ENCODE measurements at places on chromosomes 12 and 14.

DNA sequence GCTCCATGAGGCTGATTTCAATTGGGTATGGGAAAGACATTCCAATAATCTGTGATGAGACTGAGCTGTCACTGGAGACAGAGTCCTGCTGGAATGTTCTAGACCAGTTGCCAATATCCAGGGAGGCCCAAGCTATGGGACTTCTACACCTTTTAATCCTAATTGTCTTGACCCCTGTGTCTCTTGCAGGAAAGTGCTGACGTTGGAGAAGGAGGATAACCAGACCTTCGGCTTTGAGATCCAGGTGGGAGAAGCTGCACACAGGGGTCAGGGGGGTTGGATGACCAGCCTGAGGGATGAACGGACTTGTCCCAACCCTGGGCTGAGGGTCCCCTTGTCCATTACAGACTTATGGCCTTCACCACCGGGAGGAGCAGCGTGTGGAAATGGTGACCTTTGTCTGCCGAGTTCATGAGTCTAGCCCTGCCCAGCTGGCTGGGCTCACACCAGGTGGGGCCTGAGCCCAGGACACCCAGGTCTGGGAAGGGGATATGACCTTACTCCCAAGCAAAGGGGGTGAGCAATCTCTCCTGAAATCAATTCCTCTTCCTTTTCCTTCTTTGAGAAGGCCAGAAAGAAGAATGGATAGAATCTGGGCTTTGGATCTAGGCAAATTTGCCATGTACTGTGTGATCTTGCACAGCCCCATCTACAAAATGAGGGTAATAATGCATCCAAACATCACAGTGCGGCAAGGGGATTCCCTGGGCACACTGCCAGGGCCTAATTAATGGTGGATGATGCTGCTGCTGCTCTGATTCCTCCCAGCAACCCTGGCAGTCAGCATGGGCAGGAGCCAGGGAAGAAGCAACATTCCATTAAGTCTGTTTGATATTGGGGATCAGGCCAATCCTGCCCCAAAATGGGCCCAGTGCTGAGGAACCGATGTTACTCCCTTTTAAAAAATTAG, 4.2 kb downstream of the TAMALIN start:
- no peak for DNase-seq

DNA sequence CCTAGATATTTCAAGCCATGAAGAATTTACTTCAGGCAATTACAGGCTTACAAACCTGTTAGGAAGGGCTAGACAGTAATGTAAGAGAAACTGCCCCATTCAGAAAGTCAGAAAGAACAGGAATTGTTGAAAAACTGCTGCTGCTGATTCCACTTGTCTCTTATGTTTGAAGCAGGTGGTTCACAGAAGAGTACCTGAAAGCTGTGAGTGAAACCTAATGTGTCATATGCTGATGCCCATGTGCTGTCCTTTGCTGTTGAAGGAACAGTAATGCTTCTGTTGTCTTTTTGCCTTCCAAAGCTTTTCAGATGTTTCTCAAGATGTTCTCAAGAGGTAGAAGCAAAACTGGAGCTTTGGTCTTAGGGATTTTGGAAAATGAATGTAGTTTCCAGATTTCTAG, 39.0 kb downstream of the MNAT1 start:
- DNase-seq = no peak

DNA sequence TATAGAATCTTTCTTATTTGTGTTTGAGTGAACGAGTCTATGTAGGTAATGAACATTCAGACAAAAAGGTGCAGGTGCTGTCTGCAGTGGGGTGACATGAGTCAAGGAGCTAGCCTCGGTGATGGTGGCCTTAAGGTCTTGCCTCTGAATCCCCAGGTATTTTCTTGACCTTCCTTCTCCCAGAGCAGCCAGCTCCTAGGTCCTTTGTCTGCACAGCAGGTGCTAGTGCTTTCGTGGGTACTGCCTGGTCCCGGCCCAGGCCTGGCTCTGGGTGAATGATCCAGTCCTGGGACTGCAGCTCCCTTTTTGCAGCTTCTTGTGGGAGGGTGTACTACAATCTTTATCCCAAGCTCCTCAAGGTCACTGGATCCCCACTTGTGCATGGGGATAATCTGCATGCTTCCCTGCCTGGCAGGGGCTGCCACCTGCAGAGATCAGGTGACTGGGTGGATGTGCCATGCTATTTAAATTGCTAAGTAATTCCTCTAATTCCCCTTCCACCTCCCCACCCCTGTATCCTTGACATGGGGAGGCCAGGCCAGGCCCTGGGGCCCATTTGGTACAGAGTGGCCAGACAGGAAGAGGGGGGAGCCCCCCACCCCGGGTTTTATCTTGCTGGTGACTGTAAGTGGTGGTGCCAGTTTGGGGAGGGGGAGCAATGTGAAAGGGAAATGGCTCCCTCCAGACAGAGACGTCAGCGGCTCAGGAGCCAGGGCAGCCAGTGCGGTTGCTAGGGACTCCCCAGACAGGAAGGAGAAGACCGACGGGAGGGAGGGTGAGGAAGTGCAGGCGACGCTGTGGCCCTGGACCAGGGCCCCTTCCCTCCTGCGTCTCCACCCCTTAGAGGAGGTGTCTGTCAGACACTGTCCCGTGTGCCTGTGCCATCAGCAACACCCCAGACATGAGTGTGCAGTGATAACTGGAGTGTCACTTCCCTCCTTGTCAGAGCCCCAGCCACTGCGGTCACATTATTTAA, 6.7 kb downstream of the VASH1 start:
- peak; percentile 98 for DNase-seq

DNA sequence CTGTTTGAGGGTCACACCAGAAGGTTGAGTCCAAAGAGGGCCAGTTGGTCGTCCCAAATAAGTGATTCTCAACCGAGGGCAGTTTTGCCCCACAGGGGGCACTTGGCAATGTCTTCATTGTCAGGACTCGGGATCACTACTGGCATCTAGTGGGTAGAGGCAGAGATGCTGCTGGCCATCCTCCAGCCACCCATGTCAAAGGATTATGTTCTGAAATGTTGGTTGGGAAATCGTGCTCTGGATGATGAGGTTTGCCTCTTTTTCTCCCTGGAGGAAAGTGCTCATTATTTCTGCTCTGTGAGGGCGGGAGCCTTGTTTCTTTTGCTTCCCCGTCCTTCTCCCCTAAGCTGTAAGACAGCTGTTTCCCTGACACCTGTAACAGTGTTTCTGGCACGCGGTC, 3.6 kb downstream of the ZNF839 start:
- DNase-seq = peak; percentile 8

DNA sequence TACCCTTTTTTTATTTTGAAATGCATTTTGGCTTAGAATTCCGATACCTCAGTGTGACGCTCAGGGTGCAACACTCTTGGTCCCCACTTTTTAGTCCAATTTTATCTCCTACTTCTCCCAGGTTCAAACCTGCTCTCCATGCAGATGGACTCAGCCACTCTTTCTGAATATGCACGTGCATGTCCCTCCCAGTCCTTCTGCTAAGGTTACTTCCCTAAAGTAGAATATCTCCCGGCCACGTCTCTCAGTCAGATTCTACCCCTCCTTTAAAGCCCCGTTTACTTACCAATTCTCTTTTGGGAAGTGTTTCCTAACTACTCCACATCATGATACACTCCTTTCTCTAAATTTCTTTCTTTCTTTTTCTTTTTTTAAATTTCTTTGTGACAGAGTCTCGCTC, 15.5 kb upstream of the PARP11 start:
- peak; percentile 47 for DNase-seq

GRCh38 chr12:27762757-27763156, 17.3 kb upstream of the KLHL42 start:
- no peak for DNase-seq

GRCh38 chr12:123908884-123909725, 63.5 kb downstream of the CCDC92 start:
- no peak for DNase-seq

GRCh38 chr12:115583591-115583990, 693.9 kb downstream of the MED13L start:
- DNase-seq = no peak

DNA sequence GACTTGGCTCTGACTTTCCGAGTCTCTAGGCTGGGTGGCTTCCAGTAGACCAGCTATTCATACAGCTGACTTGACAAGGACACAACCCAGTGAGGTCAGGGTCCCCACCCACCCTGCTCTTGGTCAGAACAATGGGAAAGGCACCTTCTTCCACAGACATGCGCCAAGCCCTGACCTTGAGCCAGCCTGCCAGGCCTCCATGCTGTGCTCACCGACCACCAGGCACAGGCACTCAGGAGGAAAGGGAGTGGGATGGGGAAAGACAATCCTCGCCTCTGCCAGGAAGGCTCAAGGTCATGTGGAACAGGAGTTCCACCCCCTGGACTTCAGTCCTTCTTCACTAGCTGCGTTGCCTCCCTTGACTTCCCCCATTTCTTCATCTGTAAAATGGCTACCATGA, 31.4 kb downstream of the GALNT16 start:
- no peak for DNase-seq

DNA sequence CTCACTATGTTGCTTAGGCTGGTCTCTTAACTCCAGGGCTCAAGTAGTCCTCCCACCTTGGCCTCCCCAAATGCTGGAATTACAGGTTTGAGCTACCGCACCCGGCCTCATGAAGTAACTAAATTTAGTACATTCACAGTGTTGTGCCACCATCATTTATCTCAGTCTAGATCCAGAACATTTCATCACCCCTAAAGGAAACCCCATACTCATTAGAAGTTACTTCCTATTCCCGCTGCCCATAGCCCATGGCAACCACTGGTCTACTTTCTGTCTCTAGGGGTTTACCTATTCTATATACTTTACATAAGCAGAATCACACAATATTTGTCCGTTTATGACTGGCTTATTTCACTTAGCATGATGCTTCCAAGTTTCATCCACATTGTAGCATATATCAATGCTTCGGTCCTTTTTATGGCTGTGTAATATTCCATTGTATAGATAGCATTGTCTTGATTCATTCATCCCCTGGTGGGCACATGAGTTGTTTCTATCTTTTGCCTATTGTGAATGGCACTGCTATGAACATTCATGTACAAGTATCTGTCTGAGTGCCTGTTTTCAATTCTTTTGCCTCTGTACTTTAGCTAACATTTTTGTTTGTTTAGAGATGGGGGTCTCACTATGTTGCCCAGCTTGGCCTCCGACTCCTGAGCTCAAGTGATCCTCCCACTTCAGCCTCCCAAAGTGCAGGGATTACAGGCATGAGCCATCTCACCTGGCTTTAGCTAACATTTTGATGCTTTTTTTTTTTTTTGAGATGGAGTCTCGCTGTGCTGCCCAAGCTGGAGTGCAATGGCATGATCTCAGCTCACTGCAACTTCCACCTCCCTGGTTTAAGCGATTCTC, 10.2 kb upstream of the SH2B3 start:
- DNase-seq = no peak

GRCh38 chr12:10829994-10830393, 3.8 kb upstream of the TAS2R10 start:
- no peak for DNase-seq

DNA sequence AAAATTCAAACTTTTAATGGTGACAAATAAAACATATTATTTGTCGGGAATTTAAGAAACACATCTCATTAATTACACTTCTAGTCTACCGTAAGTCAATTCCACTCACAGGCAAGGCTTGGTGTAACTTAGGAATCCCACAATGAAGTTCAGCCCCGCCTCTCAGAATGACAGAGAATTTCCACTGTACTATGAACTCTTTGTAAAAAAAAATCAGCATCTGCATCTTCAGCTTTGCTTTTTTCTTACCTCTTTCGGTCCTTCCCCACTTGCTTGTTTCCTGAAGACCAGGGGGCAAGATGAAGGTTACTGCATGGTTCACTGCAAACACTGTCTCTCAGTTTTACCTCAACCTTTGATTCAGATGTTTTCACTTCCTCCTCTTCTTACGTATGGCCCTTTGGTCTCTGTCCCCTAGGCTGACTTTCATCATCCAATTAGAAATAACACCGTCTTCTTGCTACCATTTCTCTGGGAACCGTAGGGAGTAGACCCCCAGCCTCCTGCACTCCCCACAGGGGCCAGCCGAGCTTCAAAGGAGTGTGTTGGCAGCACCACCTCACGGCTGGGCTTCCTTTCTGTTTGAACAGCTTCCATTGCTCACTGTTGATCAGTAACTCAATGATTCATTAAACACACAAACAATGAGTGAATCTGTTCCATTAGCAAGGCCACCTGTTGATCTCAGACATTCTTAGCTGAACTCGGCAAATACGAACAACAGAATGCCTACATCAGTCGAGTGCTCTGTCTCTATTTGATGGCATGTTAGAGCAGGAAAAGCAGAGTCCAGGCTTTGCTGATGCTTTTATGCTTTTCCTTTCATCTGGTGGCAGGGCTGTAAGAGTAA, 343.0 kb downstream of the BMP4 start:
- DNase-seq = no peak

DNA sequence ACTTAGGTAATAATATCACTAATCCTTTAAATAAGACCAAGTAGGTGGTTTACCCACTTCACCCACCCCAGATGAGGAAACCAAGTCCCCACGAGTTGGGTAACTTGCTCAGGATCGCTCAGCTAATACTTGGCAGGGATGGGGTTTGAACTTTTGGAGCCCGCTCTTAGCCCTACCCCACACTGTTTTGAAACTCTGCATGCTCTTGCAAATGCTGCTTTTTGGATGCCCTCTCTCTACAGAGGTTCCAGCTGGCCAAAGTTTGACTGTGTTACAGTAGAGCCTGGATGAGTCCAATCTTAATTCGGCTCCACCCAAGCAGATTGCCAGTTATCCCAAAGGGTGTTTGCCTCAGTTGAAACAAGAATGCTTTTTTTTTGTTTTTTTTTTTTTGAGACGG, 6.8 kb downstream of the PLEKHG3 start:
- DNase-seq = no peak

DNA sequence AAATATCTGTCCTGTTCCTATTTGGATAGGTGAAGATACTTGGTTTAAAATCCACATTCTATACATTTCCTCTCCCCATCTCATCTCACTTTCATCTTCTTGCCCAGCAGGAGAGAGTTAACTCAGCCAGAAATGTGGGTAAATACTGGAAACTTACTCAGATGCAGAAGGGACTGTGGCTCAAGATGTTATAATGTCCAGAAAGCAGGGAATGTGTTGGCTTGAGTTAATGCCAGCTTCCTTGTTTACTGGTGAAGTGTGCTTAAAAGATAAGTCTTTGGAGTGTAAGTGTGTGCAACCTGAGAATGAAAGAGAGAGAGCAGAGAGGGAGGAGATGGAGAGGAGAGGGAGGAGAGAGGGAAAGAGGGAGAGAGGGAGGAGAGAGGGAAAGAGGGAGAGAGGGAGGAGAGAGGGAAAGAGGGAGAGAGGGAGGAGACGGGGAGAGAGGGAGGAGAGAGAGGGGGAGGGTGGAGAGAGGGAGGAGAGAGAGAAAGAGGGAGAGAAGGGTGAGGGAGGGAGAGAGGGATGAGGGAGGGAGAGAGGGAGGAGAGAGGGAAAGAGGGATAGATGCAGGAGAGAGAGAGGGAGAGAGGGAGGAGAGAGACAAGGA, 22.0 kb upstream of the SNRPF start:
- no peak for DNase-seq

GRCh38 chr12:130423991-130424857, 86.5 kb downstream of the PIWIL1 start:
- no peak for DNase-seq
